Stimulated activated CD4-positive, alpha-beta T cell treated with anti-CD3 and anti-CD28 coated beads, TNF-alpha, amount 100 ng/mL, for 48 hours (primary cell): ENCODE measurements at places on chromosomes 16 and 17.

- no peak for DNase-seq
Measured at GRCh38 chr16:88807142-88807625, 3.6 kb downstream of the CDT1 start.

DNA sequence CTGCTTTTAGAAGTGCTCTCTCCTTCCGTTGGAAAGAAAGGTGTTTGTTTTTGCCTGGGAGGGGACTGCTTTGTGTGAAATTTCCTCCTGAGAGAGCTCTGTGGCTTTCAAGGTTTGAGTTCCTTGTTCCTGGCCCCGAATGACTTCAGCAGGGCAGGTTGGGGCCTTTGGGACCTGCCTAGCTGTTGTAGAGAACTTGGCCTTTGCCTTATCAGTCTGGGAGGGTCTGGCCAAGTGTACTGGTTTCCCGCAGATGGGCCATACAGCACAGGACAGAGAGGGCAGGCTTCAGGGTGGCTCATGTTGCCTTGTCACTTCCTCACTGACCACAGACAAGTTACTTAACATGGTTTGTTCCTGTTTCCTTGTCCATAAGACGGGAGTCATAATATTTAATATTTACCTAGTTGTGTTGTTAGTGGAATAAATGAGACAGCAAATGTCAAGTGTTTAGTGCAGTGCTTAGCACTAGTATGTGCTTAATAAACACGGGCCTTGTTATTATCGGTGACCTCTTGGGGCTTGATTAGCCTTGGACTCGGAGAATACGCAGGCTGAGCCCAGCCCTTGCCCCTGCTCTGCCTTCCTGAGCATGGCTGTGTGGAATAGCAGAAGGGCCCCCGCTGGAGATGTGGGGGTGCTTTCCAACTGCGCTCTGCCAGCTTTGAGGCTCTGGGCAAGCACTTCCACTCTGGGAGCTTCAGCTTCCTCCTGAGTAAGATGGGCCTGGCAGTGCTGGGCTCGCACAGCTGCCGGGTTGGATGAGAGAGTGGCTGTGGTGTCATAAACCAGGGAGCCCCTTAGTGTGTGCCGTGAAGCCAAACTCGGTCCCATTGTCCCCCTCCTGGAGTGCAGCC is 6.6 kb downstream of the PRSS8 start:
- DNase-seq, result no peak

GRCh38 chr17:56777859-56778258 is 55.9 kb downstream of the C17orf67 start:
- DNase-seq, result no peak

GRCh38 chr16:56163938-56164337 is 27.4 kb upstream of the GNAO1 start:
- DNase-seq, result no peak

GRCh38 chr16:66444049-66444481 is 17.0 kb downstream of the BEAN1 start:
- no peak for DNase-seq

DNA sequence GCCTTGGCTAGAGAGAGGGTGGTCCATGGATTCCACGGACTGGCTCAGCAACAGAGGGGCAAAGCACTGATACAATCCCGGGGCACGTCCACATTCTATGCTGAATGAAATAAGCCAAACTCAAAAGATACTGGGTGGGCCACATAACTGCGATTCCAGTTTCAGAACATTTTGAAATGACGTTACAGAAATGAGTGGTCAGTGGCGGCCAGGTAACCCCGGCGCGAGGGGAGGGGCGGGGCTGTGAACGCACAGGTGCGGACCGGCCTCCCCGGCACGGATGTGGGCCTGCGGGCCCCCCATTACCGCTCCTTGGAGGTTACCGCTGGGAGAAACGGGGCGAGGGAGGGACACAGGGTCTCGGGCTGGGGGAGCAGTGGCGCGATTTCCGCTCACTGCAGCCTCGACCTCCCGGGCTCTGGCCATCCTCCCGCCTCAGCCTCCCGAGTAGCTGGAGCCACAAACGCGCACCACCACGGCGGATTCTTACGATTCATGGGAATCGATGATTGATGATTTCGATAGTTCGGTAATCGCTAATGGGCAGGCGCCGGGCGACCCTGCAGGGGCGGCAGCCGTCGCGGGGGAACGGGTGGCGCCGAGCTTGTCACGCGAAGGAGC is 559 bp downstream of the MVD start:
- no peak for DNase-seq

GRCh38 chr17:393806-394717 is 41.5 kb upstream of the RPH3AL start:
- DNase-seq, result no peak

GRCh38 chr16:2827374-2827791 is 2.7 kb upstream of the ZG16B start:
- no peak for DNase-seq

- peak; percentile 29 for DNase-seq
Measured at GRCh38 chr16:80924372-80924978, 82.2 kb downstream of the CMC2 start.

GRCh38 chr16:1309888-1310831 is 724 bp downstream of the UBE2I start:
- no peak for DNase-seq

GRCh38 chr16:78897299-78897698 is 703.2 kb downstream of the MAF start:
- DNase-seq, result no peak

DNA sequence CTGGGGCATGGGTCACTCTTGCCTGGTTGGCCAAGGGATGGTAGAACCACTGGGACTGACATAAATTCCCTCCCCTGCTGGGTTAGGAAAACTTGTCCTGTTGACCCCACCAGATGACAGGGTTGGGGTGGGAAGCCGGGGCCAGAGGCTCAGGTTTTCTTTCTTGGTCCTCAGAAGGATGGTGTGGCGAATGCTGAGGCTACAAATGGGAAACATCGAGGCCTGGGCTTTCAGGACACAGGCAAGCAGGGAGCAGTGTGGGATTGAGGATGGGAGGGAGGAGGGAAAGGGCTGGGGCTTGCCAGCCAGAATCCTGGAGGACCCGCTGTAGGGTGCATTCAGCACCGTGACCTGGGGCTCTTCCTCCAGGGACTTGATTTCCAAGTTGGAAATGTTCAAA is 14.5 kb upstream of the PLEKHG4 start:
- DNase-seq, result no peak

GRCh38 chr17:82065193-82065637 is 389 bp downstream of the DUS1L start:
- no peak for DNase-seq

- DNase-seq, result no peak
Measured at GRCh38 chr16:61547626-61548025, 488.6 kb downstream of the CDH8 start.

DNA sequence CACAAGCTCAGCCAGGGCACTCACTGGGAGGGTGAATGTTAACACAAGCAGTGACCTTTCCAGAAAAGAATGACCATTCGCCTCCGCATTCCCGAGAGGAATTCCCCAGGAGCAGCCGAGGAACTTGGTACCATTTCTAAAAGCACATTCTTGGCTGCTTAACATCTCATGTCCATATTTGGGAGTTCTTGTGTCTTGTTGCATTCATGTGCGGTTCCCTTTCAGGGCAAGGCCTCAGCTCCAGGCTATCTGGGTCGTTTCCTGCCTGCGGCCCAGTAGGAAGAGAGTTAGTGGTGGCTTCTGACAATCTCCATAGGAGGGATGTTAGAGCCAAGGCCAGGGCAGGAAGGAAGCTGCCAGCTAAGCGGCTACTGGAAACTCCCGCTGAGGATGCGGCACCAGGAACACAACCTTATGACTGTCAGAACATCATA is 27.8 kb upstream of the MEAK7 start:
- no peak for DNase-seq

- no peak for DNase-seq
Measured at GRCh38 chr17:16493531-16494046, 1.6 kb upstream of the LRRC75A start.

- DNase-seq, result no peak
Measured at GRCh38 chr16:62965831-62966230, 929.6 kb upstream of the CDH8 start.

DNA sequence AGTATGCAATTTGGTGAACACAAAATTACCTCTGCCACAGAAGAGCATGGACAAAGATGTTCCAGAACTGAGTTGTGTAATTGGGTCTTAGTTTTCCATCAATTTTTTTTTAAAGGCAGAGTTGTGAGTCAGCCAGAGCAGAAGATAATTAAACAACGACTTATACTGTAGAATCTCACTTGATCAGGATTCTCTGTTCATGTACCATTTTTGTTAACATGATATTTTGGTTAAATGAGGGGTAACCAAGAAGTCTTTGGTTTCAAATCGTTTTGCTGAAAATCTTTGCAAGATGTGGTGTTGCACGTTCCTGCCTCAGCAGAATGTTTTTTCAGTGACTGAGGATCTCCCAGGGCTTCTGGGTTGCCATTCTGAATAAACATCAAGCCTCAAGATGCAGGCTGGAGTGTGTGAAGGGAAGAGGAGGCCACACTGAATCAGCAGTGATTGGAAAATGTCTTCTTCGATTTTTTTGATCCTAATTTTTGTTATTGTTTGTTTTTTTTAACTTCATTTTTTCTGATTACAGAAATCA is 232.6 kb upstream of the IRX3 start:
- no peak for DNase-seq

DNA sequence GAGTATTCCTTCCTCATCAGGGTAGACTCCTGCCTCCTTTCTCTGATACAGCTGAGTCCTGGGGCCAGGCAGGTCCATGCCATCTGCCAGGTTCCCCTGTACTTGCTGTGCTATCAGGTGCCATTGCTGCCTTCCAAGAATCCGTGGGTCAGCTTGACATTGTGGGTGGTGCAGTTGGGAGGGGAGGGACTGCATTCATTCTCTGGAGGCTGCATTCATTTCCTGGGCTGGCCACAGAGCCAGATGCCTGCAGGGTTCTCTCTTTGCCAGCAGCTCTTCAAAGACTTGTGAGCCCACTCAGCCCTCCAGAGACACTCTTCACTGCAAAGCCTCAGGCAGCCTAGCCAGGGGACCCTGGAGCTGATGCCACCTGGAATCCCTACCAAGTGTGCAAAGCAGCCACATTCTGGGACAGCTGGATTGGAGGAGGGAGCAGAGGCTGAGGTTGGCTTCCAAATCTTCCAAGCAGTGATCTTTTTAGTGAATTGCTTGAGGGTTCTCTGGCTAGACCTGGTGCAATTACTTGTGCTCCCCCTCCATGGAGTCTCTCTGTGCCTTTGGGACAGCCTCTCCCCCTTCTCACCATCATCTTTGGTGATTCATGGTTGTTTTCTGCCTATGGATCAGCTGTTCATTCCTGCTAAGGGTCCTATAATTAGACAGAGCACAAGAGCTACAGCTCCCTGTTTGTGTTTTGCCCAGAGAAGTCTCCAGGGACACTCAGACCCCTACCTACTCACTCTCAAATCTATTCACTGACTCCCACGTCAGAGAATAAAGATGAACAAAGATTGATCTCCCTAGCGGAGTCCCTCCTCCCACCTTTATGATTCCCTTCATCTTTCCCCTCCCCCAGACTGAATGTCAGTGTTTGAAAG is 20.9 kb downstream of the ANKFN1 start:
- DNase-seq, result no peak

DNA sequence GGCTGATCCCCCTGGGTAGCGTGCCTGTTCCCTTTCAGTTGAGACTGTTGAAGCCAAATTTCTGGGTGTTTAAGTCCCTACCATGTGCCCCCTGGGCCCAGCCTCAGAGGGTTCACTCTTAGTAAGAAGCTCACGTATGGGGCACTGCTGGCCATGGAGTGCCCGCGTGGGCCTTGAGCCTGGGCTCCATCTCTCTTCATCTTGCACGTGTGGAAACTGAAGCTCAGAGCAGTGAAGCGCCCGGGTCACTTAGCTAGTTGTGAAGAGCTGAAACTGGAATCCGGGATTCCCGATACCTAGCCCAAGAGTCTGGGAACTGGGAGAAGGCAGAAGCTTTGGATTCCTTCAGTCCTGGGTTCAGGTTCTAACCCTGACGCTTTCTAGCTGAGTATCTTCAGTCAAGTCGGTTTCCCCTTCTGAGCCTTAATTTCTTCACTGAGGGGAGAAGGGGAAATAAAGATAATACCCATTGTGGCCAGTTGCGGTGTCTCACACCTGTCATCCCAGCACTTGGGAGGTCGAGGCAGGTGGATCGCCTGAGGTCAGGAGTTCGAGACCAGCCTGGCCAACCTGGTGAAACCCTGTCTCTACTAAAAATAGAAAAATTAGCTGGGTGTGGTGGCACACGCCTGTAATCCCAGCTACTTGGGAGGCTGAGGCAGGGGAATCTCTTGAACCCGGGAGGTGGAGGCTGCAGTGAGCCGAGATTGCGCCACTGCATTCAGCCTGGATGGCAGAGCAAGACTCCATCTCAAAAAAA is 103.9 kb downstream of the OR1D5 start:
- no peak for DNase-seq

GRCh38 chr16:12455287-12455798 is 348.3 kb downstream of the CPPED1 start:
- DNase-seq, result no peak
